ENCODE measurements at places on chromosomes 12 and 14.
A peak's percentile ranks its signal among the peaks of the same experiment; 100 is the strongest.

DNA sequence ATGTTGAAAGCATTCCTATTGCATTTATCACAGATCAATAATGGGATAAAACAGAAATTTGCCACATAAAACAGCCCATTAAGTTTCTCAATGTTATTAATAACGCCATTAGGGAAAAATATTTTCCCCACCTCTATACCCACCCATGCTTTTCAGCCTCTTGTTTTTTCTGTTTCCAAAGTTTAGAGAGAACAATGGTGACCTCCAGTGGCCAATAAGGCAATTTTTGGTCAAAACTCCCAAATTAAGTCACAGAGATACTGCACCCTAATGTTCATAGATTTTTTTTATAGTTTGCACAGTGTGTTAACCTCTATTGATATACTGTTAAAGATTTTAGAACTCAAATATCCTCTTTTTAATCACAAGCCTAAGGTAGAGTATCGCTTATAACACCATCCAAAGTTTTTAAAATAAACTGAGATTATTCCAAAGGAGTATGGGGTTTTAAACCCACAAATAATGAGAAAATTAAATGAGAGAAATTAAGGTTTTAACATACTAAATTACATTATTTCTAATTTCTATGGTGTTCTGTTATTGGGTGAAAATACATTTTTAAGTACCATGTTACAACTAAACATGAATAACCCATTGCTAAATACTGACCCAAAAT lies 184.7 kb upstream of the DCN start:
- peak; percentile 43 for DNase-seq

DNA sequence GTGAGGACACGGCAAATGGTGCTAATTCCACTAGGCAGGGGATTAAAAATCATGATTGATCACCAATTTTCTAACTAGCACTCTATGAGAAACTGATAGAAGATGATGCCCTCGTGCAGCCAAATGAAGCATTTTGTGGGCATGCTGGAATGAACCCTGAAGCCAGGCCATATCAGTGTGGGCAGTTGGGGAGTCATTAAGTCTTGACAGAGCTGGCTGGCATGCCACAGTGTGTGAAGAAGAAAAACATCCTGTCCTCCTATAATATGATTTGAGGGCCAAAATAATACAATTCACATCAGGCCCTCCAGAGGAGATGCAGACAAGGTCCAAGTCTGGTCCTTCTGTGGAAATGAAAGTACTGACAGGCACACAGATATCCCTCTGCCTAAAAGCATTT lies 107.1 kb downstream of the TMTC1 start:
- no peak for DNase-seq

DNA sequence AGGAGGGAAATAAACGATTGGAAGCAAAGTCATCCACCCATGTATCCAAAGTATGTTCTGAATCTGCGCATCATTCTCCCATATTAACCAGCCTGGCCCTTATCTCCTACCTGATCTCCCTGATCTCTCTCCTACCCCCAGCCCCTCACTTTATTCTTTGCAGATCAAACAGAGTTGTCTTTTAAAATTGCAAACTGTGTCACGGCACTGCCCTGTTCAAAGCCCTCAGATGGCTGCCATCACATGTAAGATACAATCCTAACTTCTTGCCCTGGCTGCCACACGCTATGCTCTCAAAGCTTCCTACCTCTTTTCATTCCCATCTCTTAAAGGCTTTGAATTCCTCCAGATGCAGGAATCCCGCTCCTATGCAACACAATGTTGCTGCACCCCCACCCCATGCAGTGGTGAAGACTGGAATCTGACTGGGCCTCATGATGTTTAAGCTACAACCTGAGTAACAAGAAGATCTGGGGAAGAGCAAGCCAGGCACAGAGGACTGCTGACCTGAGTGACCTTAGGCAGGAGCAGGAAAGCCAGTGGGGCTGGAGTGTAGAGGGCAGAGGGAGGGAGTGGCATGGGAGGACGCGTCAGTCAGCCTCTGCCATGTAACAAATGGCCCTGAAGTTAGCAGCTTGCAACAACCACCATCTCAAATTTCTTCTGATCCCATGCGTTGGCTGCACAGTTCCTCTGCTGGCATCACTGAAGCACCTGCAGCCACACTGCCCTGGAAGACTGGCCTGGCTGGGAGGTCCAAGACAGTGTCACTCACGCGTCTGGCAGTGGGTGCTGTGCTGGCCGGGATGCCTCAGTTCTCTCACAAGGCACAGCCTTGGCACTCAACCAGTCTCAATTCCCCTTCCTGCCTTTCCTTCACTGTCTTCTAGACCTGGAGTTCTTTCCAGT lies 382.8 kb downstream of the BCL11B start:
- DNase-seq, result no peak

GRCh38 chr12:56476143-56476542 lies 7.8 kb downstream of the SPRYD4 start:
- no peak for DNase-seq

DNA sequence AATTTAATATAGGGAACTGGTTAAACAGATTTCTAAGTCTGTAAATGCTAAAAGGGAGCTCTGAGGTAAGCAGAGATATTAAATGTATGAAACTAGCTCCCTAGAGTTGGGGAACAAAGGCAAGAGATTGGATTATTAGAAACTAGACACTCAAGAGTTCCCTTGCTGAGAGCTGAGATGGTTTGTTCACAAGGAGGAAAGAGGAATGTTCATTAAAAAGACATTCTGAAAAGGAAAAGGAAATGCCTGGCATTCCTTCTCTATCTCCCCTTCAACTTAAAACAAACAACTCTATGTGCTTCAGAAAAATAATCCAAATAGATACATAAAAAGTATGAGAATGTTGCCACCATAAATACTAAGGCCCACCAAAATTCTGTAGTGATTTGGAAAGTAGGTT lies 73.7 kb downstream of the GALNT4 start:
- peak; percentile 87 for DNase-seq

GRCh38 chr14:71523630-71524319 lies 408.5 kb upstream of the RGS6 start:
- DNase-seq, result peak; percentile 56

- DNase-seq, result no peak
Measured at GRCh38 chr12:32301216-32301615, 98.1 kb upstream of the FGD4 start.

DNA sequence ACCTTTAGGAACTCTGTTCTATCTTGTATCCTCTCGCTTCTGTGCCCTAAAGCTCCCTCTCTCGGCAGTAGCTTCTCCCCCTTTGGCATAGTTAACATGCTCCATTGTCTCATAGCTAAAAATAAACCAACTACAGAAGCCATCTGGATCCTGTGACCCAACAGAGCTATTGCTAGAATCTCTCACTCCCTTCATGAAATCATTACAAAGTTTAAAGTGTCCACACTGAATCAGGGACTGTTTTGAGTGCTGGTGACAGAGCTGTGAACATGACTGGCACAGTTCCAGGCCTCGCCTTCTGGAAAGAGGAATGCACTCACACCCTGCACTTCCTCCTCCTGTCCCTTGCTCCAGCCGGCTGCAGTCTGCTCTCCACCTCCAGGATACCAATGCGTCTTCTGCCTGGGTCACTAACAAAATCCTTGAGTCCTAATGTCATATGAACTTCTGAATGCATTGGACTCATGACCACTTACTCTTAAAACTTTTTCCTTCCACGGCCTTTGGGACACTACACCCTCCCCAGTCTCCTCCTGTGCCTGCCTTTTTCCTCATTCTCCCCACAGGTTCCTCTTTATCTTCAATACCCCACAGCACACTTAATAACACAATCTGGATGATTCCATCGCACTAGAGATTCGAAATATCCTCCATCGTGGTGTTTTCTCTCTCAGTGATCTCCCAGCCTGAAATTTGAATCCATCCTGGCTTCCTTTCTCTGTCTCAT lies 13.2 kb downstream of the PLBD1 start:
- DNase-seq, result peak; percentile 49

DNA sequence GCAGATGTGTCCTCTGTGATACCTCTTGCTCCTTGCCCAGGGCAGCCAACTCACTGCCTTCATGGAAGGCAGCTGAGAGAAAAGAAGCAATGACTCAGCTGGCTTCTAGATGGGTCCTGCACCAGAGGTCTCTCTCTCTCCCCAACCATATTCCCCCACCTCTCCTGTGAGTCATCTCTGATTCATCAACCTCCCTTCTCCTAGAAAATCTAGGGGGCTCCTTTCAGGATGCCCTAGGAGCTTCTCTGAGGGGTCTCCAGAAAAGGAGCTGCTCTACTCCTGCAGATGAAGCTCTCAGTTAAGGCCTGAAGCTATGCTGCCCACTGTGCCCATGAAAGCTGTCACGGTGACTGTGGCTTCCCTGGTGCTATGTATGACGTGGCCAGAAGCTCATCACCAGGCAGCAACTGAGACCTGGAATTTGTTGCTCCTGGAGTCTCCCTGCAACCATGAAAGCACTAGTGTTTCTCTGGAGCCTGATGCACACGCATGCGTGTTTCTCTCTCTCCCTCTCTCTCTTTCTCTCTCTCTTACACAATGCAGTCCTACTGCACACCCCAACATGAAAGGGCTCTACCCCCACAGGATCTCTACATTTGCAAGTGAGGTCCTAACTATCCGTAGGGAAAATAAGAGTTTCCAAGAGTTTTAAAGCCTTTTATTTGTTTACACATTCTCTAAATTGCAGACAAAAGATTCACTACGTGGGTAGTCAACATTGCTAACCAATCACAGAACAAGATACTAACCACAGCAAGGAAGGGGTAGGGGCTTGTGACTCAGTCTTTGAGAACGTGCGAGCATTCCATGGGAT lies 285.3 kb downstream of the DPF3 start:
- peak; percentile 96 for DNase-seq

DNA sequence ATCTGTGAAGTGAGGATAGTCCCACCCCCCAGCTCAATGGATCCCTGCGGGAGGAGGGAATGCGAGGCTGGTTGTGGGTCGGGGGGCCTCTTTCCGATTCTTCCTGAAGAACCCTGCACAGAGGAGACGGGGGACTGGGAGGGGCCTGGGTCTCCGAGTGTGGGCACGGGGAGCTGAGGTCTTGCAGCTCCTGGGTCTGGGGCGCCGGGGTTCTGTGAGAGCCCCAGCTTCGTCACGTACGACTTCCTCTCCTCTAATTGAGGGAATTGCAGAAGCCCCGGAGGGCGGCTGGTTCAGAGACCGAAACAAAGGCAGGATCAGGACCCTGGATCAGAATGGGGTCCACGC lies 66.6 kb downstream of the DIO3 start:
- DNase-seq, result no peak

DNA sequence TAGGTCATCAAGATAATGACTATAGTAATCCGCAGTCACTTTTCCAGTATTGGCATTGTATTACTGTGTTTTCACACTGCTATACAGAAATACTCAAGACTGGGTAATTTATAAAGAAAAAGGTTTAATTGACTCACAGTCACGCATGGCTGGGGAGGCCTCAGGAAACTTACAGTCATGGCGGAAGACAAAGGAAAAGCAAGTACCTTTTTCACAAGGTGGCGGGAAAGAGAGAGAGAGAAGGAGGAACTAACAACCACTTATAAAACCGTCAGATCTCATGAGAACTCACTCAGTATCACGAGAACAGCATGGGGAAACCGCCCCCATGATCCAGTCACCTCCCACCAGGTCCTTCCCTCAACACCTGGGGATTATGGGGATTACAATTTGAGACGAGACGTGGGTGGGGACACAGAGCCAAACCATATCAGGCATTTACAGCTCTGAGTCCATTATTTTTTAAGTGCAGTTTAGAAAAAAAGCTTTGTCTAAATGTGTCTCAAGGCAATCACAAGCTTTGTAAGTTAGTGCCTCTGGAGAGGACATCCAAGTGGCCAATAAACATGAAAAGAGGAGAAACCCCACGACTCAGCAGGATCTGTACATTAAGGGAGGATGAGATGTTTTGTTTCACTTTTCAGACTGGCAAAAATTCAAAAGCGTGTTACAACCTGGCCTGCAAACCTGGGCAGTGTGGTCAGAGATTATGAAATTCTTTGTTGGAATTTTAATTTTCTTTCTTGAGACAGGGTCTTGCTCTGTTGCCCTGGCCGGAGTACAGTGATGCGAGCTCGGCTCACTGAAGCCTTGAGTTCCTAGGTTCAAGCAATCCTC lies 82.0 kb downstream of the DNAH10 start:
- no peak for DNase-seq

DNA sequence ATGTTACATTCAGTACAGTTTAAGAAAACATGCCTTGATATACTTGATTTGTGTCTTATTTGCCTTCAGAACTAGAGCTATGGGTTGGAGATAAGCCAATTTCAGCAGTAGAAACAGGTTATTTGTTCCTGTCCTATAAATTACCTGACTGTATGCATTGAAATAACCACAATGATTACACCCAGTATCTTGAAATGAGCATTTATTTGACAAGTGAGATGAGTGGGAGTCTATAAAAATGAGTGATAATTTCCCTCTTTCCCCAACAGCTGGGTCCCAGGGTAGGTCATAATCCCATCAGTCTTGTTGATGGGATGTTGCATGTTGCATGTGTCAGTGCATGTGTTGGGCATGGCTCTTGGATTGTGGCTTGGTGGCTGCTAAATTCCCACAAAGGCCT lies 3.7 kb downstream of the TAS2R42 start:
- no peak for DNase-seq

- no peak for DNase-seq
Measured at GRCh38 chr12:114319422-114319821, 86.5 kb downstream of the TBX5 start.

GRCh38 chr12:27965411-27965810 lies 7.1 kb downstream of the PTHLH start:
- DNase-seq, result peak; percentile 75

- peak; percentile 20 for DNase-seq
Measured at GRCh38 chr12:45368841-45369489, 153.1 kb downstream of the ANO6 start.

- peak; percentile 52 for DNase-seq
Measured at GRCh38 chr12:50637870-50638481, 125.9 kb upstream of the ATF1 start.

DNA sequence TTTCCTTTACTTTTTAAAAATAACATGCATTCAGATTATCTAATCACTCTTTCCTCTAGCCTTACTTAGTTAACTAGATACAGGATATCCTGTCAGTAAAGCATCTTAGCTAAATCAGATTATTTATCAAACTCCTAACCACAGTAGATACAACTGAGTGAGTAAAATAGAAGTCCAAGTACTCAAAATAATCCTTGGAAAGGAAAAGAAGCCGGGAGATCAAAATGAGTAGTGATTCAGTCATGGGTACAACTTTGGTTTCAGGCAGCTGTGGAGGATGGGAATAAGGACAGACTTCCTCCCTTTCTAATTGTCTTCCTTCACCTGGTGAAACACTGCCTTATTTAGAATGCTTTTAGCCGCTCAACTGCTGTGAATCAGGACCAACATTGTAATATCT lies 29.4 kb downstream of the GNG2 start:
- DNase-seq, result no peak

- DNase-seq, result no peak
Measured at GRCh38 chr12:129550353-129550752, 353.5 kb downstream of the TMEM132D start.

DNA sequence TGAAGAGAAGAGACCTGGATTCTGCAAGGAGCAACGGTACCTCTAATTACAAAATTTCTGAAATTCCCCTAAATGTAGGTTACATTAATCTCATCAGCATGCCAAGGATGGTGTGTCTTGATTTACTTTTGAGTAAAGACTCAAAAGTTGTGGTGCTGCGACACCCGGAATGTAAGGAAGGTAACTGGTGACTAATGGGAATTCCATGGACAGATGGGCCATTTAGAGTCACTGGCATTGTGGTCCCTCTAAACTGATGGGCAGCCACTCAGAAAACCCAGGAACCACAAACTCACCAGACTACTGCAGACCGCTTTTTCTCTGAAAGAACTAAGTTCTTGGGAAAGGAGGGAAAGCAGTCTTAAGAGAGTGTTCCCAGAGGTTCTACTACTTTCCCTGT lies 32.8 kb downstream of the GRIN2B start:
- DNase-seq, result no peak

- no peak for DNase-seq
Measured at GRCh38 chr12:57012600-57013465, 3.5 kb downstream of the TAC3 start.

GRCh38 chr14:101972126-101972866 lies 7.9 kb downstream of the DYNC1H1 start:
- peak; percentile 100 for DNase-seq

Data from fibroblast of skin of back (primary cell).